ENCODE measurements at places on chromosomes 16 and 17. TPM values are rescaled to one million over a fixed set of nuclear protein-coding genes. Genes with fewer than 3 reads are reported as not detected.

The ADORA2B gene
- total RNA-seq: 11.2 TPM

The SYT17 gene
- total RNA-seq: 0.66 TPM

The KRTAP1-1 gene
- total RNA-seq: not detected

The IQCK gene
- 7.8 TPM for total RNA-seq

The ALOX12 gene
- under 0.01 TPM for total RNA-seq

The CYB5D1 gene
- total RNA-seq: 9.6 TPM

The CDRT15 gene
- total RNA-seq: not detected

Measured in smooth muscle cell of trachea (primary cell).